NCI-H1436 (cell line): ENCODE measurements at places on chromosomes 5 and 9.

GRCh38 chr9:109506097-109506712 lies 8.1 kb upstream of the PTPN3 start:
- no peak for DNase-seq

GRCh38 chr9:89749500-89750116 lies 144.8 kb downstream of the GADD45G start:
- no peak for DNase-seq

GRCh38 chr5:117863586-117864296 lies 1124.6 kb downstream of the DTWD2 start:
- DNase-seq, result no peak

GRCh38 chr5:99061711-99062110 lies 132.9 kb upstream of the CHD1 start:
- no peak for DNase-seq

DNA sequence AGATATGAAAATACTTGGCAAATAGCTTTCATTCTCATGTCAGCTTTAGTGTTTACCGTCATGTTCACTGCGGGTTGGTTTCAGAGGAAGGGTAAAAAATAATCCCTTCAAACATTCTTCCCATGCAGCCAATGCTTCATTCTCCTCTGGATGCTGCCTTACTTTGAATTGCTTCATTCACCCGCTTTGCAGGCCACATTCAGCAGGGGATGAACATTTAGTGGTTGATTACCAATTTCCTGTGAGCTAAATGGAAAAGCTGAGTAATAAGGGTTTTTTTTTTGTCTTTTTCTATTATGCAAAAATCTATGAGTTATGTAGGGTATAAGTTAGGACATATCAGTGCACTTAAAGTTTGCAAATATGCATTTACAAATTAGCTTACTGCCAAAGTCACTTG lies 96.3 kb upstream of the MEF2C start:
- no peak for DNase-seq

DNA sequence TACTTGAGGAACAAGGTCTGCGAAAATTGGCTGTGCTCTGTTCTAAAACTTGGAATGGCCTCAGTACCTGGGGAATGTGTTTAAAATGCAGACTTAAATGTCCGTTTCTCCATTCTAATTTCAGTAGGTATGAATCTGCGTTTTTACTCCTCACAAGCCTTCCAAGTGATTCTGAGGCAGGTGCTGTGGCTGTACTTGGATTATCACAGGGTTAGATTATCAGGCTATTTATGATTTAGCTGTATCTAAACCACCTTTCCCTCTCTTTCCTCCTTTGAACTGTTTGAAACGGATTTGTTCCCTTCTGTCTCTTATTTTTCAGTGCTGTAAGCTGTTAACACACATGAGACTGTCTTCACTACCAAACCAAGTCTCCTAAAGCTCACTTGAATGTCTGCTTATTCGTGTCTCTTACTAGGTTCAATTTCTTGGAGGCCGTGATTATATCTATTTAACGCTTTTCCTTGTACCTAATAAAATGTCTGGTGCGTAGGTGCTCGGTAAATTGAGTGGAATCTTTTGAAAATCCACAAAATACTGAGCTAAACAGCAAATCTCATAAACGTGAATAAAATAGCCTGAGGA lies 714 bp upstream of the CETN3 start:
- no peak for DNase-seq

GRCh38 chr5:155726267-155726666 lies 600.7 kb upstream of the SGCD start:
- no peak for DNase-seq

DNA sequence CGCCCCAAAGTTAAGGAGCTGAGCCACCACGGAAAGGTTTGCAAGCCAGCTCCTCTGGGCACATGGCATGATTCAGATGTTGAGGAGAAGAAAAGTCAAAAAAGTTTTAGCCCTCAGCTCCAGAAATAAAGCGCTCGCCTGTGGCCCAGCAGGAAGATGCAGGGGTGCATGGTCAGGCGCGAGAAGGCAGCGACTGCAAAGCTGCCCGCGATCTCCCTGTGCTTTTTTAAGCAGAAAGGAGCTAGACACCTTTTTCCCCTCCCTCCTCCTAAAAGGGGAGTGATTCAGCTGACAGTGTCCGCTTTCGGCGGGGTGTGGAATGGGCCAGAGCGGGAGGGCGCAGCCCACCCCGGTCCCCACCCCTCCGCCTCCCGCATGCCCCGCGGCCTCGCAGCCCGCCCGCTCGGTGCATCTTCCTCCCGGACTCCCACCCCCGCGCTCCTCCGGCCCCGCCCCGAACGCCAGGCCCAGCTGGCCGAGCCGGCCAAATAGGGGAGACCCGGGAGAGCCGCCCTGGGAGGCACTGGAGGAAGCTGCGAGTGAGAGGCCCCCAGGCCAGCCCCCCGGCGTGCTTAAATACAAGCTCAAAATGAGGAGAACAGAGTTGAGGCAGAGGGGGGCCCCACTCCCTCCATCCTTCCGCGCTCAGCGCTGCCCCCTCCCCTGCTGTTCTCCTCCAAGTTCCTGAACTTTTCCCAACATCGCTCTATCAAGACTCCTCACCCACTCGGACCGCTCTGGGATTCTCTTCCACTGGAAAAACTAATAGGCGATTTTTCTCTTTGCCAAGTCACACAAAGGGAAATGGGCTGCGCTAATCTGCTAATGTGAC lies at the start of gene ADAMTS12:
TSS of gene ADAMTS12 (minus strand) at position 203 of the 832 bp plus-strand sequence. CDS start at position 69, 134 bp downstream.
- no peak for DNase-seq

DNA sequence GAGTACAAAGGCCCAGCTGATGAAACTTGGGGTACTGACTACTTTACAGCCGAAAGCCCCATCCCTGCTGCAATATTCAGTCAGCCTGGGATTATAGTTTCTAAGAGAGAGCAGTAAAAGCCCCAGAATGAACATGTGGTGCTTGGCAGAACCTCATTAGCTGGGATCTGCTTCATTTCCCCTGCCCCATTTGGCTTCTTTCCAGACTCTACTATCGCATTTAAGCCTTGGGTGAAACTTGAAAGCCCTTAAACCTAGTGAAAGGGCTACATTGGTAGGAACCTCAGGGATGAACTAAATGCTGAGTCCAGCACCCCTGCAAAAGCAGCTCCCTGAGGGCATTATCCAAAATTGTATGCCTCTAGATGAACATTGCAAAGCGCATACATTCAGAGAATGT lies 631.1 kb downstream of the ACTL7B start:
- no peak for DNase-seq

DNA sequence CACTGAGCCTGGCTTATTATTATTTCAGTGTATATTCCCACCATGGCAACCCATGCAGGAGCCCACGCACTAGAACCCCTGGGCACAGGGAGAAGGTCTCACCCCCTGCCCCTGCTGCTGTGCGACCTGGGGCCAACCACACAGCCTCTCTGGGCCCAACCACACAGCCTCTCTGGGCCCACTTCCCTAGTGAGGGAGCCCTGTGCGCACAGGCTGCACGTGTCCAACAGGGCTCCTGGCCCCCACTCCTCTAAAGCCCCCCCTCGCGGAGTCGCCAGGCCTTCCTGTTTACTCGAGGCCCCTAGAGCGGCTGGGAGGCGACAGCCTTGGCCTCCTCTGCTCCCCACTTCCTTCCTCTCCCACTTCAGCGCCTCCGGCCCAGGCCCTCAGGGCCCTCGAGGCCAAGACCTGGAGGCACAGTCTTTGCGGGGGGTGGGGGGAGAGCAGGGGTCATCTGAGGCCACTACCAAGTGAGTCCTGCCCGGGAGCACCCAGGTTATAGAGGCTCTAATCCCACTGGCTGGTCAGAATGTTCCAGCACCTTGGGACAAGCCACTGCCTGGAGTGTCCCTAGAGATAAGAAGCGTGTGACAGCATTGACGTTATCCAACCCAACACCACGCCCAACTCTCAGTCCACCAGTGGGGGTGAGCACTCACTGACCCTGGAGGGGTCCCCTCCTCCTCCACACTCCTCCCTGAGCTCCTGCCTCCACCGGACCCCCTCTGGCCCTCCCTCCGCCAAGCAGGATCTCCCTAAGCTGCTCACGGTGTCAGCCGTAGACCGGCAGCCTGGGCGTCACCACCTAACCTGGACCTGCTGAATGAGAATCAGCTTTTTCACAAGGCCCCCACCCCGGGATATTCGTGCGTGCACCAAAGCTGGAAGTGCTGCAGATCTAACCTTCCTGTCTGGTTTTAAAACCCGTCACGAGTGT lies 7.9 kb upstream of the ENG start:
- DNase-seq, result no peak

GRCh38 chr5:149630337-149630736 lies 49.0 kb downstream of the ARHGEF37 start:
- no peak for DNase-seq

DNA sequence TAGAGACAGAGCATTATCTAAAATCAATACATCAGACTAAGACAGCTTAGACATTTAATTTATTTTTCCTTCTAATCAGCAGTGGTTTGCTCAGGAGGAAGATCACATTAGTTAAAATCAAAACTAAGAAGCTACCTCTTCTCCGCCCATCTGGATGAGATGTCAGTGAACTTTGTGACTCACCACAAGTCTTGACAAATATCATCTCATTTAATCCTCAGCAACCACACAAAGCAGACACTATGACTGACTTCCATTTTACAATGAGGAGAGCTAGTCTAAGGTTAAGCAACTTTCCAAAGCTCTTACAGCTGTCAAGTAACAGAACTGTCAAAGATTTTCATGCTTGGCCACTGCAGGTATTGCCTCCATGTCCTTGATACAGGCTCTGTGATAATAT lies 289.5 kb downstream of the DEPDC1B start:
- no peak for DNase-seq

- DNase-seq, result no peak
These were observed 326.8 kb upstream of the SLC30A5 start for GRCh38 chr5:68766952-68767464.

DNA sequence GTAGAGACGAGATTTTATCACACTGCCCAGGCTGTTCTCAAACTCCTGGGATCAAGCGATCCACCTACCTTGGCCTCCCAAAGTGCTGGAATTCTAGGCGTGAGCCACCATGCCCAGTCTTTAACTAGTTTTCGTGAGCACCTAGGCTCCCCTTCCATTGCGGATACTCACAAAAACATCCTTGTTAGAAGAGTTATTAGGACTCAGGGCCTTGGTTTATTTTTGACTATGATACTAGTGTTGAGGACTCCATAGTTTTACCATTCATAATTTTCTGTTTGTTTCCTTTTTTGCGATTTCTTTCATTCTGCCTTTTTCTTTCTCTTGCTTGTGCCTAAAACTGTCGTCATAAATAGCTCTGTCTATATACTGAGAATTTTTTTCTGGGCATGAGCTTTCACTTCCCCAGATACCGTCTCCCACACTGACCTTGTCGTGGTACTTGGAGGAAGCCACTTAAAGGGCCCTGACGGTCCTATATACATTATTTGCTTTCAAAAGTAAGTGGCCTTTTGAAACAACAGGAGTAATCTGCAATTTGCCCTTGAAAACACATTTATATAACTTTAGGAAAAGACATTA lies 5.2 kb downstream of the F2R start:
- DNase-seq, result no peak
